Fibroblast of skin of back (primary cell): ENCODE measurements at places on chromosomes 6 and 20.
A peak's percentile ranks its signal among the peaks of the same experiment; 100 is the strongest.

DNA sequence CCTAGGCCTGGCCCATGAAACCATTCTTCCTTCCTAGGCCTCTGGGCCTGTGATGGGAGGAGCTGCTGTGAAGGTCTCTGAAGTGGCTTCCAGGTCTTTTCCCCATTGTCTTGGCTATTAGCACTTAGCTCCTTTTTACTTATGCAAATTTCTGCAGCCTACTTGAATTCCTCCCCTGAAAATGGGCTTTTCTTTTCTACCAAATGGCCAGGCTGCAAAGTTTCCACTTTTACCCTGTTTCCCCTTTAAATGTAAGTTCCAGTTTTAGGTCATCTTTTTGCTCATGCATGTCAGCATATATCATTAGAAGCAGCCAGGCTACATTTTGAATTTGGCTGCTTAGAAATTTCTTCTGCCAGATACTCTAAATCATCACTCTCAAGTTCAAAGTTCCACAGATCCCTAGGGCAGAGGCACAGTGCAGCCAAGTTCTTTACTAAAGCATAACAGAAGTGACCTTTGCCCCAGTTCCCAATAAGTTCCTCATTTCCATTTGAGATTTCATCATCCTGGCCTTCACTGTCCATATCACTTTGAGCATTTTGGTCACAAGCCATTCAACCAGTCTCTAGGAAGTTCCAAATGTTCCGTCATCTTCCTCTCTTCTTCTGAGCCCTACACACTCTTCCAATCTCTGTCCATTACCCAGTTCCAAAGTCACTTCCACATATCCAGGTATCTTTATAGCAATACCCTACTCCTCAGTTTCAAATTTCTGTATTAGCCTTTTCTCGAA is 71.9 kb downstream of the TBC1D7 start:
- no peak for DNase-seq

- DNase-seq = no peak
Observed at GRCh38 chr6:33076406-33076934, 680 bp downstream of the HLA-DPB1 start.

GRCh38 chr20:57335392-57335791 is 5.8 kb downstream of the SPO11 start:
- peak; percentile 13 for DNase-seq

DNA sequence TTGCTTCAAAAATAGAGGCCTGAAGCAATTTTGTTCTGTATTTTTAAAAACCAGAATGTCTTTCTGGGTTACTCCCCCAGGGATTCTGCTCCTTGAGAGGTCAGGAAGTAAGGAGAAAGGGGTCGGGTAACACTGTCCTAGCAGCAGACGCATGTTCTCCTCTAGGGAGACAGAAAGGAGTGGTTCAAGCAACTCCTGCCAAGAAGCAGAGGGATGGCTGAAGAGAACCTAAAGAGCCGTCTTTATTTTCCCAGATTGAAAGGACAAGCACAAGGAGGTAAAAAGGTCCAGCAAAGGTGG is 58.0 kb upstream of the SLC4A11 start:
- DNase-seq = no peak

- no peak for DNase-seq
Observed at GRCh38 chr6:13526357-13526726, 38.9 kb upstream of the GFOD1 start.

GRCh38 chr6:15528870-15529269 is 134.0 kb downstream of the DTNBP1 start:
- no peak for DNase-seq

- peak; percentile 50 for DNase-seq
Observed at GRCh38 chr6:90328004-90328403, 31.4 kb upstream of the BACH2 start.

- DNase-seq = no peak
Observed at GRCh38 chr20:17172836-17173516, 53.9 kb upstream of the PCSK2 start.
